Right renal pelvis (tissue), 4 donors: ENCODE measurements at places on chromosomes 2 and 18. TPM values are rescaled to one million over a fixed set of nuclear protein-coding genes. Genes with fewer than 3 reads are reported as not detected.

- DNase-seq, result no peak
Observed at GRCh38 chr2:56369316-56369715, 185.5 kb downstream of the CCDC85A start.

NCKAP5 gene
- polyA plus RNA-seq, result 7.2 TPM

GRCh38 chr2:196293751-196294515, 122.6 kb upstream of the STK17B start:
- no peak for DNase-seq

DNA sequence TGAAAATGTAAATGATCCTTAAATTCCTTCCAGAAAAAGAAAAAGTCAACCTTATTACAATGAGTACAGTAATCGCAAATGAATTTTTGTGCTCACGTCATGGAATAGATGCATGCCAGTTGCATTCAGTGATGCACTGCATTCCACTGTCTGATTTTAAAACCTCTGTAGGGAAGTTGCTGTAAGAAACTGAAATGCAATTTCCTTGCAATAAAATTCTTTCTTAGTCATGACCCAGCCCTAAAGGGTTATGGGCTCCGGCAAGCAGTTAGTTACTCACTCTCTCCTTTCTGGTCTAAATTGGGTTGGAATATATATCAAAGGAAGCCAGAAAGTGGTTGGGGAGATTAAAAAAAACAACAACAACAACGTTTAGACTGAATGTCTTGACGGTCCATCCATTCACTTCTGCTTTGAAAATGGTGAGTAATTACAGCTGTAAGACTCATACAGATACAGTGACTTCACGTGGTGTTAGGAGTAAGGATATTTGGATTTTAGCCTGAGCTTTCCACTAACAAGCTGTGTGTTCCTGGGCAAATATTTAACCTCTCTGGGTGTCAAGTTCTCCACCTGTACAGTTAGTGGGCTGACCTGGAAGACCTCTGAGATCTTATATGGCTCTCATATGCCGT, 8.6 kb upstream of the RND3 start:
- no peak for DNase-seq

ZNF516 gene
- 43.4 TPM for polyA plus RNA-seq

- DNase-seq, result no peak
Observed at GRCh38 chr2:206942592-206943478, 3.5 kb downstream of the CPO start.

- no peak for DNase-seq
Observed at GRCh38 chr2:226600802-226601201, 198.8 kb downstream of the IRS1 start.

GRCh38 chr2:17995593-17995992, 117.1 kb downstream of the KCNS3 start:
- DNase-seq, result no peak

SLC19A3 gene
- polyA plus RNA-seq, result 6.6 TPM

DNA sequence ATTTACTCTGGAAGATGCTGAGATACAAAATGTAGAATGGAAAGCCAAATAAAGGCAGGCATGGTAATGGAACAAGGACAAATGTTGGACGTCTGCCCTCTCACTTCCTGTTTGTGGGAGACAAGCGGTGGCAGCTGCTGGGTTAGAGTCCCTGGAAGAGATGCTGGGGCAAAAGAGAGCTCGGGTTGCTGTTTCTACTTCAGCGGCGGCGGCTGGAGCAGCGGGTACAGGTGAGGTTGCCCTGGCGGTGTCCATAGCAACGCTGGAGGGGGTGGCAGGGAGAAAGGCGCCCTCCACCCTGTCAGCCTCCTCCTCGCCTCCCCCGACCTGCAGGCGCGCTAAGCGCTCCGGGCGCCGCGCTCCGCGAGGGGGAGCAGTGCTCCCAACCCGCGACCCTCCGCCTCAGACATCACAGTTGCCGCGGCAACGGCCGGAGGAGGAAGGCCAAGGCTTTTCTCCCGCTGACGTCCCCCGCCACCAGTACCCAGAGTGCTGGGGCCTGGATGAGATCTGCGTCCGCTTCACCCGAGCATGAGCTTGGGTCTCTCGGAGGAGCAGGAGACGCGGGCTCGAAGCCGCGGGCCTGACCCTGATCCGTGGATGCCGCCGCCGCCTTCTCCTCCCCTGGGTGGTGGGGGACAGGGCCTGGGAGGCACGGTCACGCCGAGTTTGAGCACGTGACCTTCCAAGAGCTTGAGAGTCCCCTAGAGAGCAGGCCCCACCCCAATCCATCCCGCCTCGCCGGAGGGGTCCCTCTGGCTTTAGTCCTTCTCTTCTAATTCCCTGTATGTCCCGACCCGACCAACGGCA, 65.6 kb downstream of the NOL4 start:
- DNase-seq, result peak; percentile 44

DNA sequence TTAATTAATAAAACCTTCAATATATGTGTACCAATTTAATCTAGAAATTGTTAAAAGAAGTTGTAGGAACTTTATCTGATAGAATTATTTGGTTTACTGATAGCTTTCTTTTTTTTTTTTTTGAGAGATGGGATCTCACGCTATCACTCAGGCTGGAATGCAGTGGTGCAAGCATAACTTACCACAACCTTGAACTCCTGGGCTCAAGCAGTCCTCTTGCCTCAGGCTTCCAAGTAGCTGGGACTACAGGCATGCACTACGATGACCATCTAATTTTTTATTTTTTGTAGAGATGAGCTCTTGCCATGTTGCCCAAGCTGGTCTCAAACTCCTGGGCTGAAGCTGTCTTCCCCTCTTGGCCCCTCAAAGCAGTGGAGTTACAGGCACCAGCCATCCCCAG, 66.8 kb downstream of the CCDC138 start:
- DNase-seq, result no peak

PGAP1 gene
- 29.4 TPM for polyA plus RNA-seq

C2orf80 gene
- polyA plus RNA-seq, result not detected

DNA sequence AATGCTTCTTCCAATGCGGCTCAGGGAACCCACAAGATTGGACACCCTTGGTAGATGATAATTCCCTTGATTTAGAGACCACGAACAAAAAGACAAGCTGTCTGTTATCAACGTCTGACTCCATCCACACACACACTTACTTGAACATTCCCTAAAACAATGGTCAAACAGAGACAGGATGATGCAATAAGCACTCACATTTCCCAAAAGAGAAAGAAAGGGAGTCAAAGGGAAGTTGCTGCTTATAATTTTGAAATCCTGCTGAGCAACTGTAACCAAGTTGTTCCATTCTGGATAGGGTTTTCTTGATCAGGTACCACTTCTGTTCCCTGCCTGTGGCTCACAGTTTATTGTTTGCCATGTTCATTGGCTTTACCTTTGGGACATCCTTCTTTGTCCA, 571.3 kb upstream of the CNTNAP5 start:
- DNase-seq, result no peak

DNA sequence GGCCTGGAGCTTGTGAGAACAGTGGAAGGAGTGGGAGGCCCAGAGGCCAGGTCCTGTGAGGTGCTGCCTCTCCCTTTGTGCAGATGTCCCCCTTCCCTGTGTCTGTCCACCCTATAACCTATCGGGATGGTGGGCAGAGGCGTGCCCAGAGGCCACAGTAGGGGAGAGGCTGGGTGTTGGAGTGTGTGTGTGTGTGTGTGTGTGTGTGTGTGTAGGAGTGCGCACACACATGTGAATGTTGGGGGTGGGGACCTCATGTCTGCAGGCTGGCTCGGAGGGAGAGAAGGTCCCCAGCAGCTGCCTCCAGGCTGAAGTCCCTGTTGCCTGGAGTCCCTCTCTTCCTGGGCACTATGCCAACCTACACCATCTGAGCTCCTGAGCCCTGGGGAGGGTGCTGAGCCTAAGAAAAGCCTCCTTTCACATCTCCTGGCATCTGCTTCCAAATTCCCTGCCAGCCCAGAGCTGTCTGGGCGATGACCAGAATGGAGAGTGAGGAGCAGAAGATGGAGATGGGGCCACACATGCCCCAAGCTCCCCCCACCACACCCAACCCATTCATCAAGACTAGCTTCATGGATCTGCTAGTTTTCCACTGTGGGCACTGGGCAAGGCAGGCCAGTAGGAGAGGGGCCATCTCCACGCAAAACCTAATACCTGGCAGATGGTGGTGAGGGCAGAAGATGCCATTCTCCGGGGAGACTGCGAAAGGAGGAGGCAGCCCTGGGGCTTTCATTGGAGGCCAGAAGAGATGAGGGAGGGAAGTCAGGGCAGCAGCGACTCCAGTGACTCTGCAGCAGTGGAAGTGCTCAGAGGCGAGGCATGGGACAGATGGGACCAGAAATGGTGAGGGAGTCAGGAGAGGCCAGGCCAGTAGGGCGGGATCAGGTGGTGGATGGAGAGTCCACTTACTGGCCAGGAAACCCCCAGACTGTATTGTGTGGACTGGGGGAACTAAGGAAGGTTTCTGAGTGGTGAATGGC, 20.3 kb downstream of the KCNK3 start:
- no peak for DNase-seq

GRCh38 chr18:59834267-59834666, 65.5 kb upstream of the PMAIP1 start:
- DNase-seq, result no peak

DNA sequence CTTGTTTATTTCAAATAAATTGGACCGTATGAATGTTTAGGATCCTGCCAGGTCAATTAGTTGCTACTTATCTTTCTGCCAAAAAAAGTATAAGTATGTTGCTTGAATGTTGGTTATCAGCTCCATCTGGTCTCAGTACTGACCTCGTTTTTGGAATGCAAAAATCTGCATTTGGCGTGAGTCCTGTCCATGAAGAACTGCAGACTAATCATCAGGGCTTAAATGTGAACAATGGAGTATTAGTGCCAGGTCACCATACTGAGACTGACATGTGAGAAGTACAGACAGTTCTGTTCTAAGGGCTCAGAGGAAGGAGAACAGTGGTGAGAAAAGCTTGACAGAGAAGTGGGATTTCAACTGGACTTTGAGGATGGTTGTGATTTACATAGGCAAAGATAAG, 393.1 kb upstream of the SLC14A2 start:
- no peak for DNase-seq

CACNB4 gene
- polyA plus RNA-seq, result 10.9 TPM

TMEM247 gene
- not detected for polyA plus RNA-seq

SH2D6 gene
- polyA plus RNA-seq, result 0.60 TPM

SP110 gene
- polyA plus RNA-seq, result 22.6 TPM

DNA sequence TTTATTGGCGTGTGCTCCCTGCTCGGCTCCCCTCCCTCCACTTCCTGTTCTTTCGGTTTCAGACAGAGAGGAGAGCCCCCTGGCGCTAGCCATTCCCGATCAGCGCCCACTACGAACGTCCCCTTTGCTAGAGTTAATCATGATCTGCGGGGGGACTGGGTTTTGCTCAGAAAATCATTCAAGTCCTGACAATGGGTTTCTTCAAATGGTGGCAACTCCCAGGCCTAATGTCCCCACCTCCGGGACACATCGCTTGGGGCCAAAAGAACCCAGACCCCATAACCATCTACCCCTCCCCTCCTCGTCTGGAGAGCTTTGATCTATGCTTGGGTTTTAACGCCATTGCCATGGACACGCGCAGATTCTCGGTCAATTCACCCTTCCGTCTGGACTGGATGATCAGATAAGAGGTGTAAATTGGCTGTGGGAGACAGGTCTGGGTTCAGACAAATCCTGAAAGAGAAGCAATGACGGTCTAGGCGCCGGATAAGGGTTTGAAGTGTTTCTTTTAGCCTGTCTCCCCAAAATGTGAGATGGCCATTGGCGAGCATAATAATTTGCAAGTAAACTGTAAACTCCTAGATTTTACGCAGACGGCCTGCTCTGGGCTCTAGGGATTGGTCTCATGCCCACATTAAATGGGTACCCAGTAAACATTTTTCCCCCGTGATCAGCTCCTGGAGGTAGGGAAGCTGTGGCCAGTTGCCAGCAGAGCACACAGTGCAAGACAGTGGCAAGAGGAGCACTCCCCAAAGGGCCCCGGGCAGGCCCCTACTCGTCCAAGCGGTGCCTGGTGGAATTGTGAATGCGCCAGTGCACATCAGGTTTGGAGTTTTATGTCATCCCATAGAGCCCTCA, 4.7 kb downstream of the NRP2 start:
- no peak for DNase-seq

DNA sequence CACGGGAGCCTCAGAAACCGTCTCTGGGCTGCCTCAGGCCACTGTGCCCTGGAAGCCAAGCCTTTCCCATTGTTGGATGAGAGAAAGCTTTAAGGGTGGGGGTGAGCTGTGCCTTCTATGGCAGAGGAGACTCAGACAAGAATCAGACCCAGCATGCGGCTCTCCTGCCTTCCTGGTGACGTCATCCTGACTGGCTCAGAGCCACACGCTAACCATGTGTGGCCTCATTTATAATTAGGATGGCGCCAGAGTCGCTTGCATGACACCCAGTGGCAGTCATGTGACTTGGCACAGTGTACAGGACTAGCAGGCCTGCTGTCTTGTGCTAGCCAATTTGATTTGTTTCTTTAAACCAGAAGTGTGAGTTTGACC, 99.1 kb downstream of the SH3BP4 start:
- DNase-seq, result peak; percentile 75

DNA sequence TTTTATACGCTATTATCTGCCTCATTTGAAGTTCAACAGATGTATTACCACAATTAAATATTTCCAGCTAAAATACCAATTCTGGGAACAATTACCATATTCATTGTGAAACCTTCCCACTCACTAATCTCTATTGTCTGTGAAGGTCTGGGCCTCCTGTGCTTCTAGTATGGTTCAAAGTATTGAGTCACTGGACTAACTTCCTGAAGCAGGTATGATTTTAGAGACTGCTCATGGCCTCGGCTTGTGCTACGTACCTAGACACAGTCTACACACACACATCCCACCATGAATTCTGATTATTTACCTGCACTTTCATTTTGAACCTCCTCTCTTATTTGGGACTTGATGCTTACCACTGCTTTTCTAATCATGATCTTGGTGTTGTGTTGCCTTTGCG, 180.7 kb upstream of the EPHA4 start:
- DNase-seq, result no peak

DNA sequence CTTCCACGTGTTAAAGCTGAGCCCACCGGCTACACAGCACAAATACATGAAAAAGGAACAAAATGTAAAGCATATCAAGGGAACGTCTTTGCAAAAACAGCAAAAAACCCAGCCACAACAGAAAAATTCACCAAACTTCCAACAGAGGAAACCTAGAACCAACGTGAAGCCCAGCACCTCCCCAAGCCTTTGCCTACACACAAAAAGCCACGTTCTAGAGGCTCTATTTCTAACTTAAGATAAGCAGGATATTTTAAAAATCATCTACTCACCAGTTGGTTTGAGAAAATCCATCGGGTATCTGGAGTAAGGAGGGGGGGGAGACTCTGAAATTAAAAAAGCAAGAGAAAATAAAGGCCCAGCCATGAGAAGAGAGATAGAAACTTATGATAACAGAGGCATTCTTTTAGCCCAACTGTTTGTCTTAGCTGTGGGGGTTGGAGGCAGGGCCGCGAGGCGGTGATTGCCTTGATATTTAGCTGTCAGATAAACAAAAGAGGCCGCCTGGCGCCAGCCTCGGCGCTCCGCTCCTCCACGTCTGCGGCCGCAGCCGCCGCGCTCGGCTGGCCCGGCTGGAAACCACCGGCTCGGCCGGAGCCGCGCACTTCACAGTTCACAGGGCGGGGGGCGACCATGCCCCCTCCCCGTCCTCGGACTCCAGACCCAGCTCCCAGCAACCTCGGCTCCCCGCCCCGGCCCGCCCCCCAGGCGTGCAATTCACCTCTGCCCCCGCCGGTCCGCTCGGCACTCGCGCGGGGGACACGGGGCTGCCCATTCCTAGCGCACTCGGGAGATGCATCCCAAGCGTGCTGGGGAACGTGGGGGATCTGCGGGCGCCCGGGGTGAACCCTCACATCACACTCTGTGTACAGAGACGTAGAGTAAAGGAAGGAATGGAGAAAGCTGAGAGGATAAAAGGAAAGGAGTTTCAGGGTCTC, 2.4 kb downstream of the SMAD7 start:
- no peak for DNase-seq

SH3RF3 gene
- polyA plus RNA-seq, result 5.7 TPM
